ENCODE measurements at places on chromosomes 13 and 19. TPM values are rescaled to one million over a fixed set of nuclear protein-coding genes. Genes with fewer than 3 reads are reported as not detected.

The TEX101 gene
- not detected for total RNA-seq

GRCh38 chr13:110869805-110870706 is 44.8 kb downstream of the ANKRD10 start:
- DNase-seq: peak; percentile 63

- DNase-seq: no peak
Observed at GRCh38 chr19:49439836-49440235, 1.5 kb downstream of the SLC17A7 start.

DNA sequence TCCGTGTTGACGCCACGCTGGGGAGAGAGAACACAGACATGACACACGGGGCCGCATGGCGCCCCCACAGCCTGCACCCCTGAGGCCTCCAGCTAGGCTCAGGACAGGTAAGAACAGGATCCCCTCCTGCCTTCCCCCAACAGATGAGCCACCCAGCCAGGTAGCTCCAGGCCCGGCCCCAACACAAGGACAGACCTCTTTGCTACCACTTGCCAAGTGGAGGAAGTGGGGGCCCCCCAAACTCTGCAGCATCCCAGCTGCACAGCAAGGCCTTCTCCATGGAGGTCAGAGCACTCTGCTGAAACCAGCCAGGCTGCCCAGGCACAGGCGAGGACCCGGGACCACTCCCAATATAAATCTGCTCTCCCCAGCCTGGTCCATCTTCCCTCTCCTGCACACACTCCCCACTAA is 31.5 kb downstream of the PEPD start:
- DNase-seq: no peak

- no peak for DNase-seq
Observed at GRCh38 chr13:33571618-33572017, 246.3 kb upstream of the RFC3 start.

- DNase-seq: no peak
Observed at GRCh38 chr19:43132696-43133095, 50.2 kb upstream of the PSG2 start.

DNA sequence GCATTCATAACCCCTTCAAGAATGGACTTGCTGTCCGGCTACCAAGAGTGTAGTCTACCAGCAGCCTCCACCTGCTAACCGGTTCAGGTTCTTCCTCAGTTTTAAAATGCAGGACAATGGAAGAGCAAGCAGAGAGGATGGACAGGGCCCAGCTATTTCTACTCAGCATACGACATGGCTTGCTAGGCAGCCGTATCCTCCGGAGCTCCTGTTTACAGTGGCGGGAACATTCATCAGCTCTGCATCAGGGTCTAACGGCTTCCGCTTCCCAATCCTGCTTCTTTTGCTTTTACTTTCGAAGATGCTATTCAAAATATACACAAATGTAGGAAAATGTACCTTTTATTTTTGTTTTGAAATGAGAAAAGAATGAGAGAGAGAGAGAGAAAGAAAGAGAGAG is 118.5 kb downstream of the TRPC4 start:
- DNase-seq: no peak

The FSD1 gene
- total RNA-seq: 29.8 TPM

The ZNF578 gene
- 16.8 TPM for total RNA-seq

The ZNF382 gene
- 6.2 TPM for total RNA-seq

DNA sequence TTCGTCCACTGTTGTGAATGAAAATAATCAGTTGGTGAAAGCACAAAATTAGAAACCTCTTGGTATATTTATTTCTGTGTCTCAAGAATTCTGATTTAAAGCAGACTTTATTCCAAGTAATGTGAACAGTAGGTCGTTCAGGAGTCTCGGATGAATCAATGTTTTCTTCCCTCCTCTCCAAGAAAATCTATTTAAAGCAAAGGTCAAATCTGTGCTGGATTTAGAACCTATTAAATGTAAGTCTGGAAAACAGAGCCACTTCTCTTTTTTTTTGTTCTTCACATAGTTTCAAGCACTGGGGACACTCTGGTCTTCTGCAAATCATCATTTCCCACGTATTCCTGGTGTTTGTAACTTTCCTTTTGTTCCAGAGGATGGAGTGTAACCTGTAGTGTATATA is 312.7 kb downstream of the ATP8A2 start:
- DNase-seq: no peak

DNA sequence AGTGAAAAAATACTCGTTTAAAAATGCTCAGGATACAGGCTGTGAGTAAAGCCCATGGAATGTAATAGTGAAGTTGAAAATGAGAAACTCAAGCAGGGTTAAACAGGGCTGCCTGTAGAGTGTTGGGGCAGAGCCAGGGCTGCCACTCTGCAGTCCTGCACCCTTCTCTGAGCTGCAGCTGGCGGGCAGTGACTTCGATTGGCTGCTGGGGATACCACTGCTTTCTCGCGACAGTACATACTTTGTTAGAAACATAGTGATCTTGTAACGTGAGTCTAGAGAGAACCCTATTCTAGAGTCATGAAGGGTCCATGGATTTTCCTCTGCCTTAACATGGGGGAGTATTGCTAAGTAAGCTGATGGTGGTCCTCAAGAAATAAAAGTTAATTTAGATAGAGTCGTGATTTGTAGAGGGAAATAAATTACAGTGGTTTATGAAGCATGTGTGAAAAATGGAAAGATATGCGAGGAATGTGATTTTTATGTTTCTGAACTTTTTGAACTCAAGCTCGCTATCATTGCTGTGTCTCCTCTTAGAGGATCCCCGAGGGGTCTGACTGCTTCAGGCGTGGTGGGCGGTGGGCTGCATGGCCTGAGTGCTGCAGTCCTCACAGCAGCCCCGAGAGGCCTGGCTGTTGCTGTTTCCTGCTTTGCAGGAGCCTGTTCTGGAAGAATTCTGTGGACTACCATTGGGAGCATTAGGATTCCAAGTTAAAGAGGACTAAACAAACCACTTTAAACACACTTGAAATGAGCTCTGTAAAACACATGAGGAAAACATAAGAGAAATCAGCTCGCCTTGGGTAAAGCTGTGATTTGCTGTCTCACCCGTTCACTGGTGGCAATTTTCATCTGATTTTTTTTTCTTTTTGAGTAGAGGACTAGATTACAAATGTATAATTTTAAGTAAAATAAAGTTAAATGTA is 95.7 kb downstream of the ARHGEF7 start:
- DNase-seq: peak; percentile 57

The TMEM59L gene
- total RNA-seq: 1.8 TPM

- DNase-seq: peak; percentile 11
Observed at GRCh38 chr19:17879466-17879865, 7.7 kb downstream of the SLC5A5 start.

- DNase-seq: no peak
Observed at GRCh38 chr19:44803442-44804428, 5.2 kb upstream of the BCAM start.

The CGB1 gene
- total RNA-seq: not detected

GRCh38 chr19:55520691-55521292 is 16.1 kb downstream of the SBK2 start:
- DNase-seq: no peak

- DNase-seq: no peak
Observed at GRCh38 chr13:24063281-24063877, 97.1 kb upstream of the SPATA13 start.

DNA sequence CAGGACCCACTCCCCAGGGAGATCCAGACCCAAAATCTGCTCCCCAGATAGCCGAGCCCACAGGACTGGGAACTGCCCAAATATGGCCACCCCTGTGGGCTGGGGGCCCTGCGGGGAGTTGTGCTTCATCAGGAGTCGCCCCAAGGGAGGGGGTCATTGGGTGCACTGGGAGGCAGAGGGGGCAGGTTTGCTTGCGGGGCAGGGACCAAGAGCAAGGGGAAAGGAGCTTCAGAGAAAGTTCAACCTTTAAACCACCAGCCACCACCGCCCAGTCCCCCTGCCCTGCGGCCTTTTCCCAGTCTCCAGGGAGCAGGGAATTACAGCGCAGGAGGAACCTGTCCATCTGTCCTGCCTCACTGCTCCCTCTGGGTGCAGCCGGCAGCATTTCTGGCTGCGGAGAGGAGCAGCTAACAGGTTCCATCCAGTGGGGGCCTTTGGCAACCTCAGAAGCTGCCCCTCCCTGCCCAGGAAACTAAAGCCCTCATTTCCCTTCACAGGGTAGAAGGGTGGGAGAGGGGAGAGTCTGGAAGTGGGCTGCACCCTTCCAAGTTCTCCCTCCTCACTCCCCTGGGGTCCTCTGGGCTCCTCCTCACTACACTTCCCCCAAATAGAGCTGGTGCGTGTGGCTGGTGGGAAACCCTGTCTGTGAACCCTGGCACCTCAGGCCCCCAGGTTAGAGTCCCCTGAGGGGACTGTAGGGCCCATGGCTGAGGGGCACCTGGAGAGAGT is 13.8 kb upstream of the ASF1B start:
- peak; percentile 81 for DNase-seq

- DNase-seq: peak; percentile 85
Observed at GRCh38 chr19:41323430-41324125, 13.6 kb downstream of the CCDC97 start.

DNA sequence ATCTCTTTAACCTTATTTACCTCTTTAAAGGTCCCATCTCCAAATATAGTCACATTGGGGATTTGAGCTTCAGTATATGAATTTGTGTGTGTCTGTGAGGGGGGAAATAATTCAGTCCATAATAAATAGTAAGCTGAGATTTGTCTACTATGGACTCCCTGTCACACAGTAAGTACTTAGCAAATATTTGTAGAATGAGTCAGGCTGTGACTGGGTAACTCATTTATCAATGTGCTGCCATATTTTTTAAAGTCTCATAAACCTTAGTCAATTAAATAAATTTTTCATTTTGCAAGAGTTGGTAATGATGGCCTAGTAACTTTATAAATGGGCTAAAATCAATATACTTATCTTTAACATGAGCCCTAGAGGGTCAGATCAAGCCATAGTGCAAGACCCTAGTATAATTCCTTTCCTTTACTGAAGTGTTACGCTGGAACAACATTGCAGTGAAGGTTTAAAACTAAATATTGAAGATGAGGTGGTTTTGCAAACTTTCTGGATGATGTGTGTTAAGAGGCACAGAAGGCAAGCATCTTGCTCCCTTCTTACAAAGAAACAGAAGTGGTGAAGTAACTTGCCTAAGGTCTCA is 305.1 kb downstream of the KCNRG start:
- DNase-seq: no peak

The ZNF230 gene
- total RNA-seq: 3.2 TPM

DNA sequence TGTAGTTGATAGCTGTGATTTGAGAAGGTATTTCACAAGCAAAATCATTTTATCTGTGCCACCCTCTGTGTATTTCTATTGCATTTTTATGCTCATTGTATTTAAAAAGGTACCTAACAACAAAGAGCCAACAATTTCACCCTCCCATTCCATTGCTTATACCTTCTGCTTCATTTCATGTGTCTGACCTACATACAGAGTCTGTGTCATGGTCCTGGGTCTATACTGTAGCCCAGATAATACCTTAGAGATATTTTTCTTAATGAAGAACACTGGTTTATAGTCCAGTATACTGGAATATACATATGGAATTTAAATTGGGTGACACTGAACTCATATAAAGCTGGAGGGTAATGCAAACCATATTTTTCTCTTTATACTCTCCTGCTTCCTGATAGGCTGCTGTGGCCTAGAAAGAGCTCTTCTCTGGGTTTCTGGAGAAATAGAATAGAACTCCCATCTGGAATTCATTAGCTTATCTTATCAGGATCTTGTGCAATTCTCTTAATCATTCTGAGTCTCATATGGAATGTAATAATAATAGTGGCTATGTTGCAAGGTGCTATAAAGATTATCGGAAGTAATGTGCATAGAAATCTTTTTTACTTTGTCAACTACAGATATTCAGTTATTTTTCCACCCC is 31.8 kb upstream of the SPART start:
- DNase-seq: no peak

DNA sequence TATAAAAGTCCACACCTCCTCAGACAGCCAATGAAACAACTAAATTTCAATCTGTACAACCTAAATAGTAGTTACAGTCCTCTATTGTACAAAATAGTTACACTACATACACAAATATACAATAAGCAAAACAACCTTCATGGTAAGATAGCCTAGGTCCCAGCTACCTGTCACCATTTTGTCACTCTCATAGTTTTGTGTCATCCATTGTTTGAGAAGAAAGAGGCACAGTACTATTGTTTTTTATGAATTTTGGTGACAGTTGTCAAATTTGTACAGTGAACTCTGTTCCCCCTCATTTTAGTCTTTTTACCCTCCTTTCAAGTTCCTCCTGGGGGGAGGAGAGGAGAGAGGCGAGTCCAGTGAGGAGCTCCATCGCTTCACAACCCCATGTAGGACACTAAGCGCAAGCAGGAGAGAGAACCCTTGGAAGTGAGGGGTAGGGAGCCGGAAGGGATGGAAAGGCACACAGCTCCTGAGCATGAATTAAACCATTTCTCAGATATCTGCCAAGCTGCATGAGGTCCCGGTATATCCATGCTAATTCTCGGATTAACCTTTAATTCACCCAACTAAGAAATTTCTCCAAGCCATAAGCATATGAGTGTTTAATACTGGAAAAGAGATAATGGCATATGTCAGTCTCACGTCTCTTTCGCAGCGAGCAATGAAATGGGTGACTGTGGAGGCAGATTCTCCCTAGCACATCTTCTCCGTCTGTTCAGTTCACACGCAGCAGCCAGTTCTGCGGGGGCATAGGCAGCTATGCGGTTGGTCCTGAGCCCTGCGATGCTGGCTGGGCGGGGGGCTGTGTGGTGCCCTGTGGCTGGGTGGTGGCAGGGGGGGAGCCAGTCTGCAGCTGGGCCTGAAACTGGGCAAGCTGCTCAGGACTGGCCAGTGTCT is 60.5 kb downstream of the SERP2 start:
- no peak for DNase-seq

DNA sequence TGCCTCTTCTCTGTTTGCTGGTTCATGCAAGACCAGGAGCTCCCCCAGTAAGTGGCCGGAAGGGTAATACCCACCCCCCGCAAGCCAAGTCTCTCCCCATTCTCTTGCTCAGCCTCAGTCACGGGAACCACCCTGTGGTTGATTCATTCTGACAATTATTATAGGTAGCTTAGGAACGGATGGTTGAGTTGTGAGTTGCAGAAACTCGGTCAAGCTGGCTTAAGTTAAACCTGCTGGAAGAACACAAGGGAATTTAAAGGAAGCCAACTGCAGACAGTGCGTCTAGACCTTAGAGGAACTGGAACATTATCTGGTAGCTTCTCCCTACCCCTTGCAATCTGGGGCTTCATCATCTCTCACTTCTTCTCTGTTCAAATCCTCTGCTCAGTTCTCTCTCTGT is 8.9 kb downstream of the FPR1 start:
- DNase-seq: no peak

The FFAR3 gene
- total RNA-seq: not detected

DNA sequence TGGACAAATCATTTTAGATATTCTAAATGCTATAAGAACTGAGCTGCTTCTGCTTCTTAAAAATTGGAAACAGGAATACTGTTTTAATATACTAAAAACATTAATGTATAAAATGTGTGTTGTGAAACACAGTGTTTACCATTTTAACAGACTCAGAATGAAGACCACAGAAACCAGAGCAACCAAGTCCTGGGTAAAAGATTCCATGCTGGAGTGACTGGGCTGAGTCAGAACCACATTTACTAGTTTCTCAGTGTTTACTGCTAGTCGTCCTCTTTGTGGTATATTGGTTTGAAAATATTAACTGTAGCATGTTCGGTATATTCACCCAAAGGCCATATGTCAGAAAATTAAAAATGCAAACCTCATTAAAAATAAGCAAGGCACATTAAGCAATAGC is 31.9 kb downstream of the ANKRD10 start:
- no peak for DNase-seq

The SPIB gene
- 8.8 TPM for total RNA-seq

The CGB2 gene
- total RNA-seq: not detected

The KASH5 gene
- 0.21 TPM for total RNA-seq

The CNMD gene
- total RNA-seq: 51.7 TPM
